HCT116 (cell line): ENCODE measurements at places on chromosomes 4 and X. TPM values are rescaled to one million over a fixed set of nuclear protein-coding genes. Genes with fewer than 3 reads are reported as not detected.

DNA sequence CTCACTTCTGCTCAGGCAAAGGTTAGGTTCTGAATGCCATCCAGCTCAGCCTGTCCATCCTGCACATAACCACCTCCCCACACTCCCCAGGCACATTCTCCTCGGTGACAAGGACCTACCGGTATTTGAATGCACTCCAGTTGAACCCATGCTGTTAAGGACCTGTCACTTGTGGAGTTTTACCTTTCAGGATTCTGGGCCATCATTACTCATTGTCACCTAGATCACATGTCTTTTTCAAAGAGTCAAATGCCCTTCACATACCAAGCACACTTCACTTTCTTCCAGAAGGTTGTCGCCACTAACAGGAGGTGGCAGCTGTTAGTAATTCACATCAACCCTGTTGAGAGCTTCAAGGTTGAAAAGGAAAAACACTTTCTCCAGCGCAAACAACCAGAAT is 218.3 kb downstream of the SOWAHB start:
- no peak for DNase-seq
- H3K36me3 ChIP-seq: no peaks in the 10 kb centered on the region
- H3K27ac ChIP-seq: no peak overlapping the region
- H3K4me3 ChIP-seq: no peak overlapping the region
- H3K4me1 ChIP-seq: no peaks in the 10 kb centered on the region

GRCh38 chr4:1194010-1194900 is 21.9 kb upstream of the SPON2 start:
- H3K4me1 ChIP-seq: peaks cover 13% of the 10 kb centered on the region
- H3K36me3 ChIP-seq: no peaks in the 10 kb centered on the region
- no peak overlapping the region for H3K27ac ChIP-seq
- no peak for DNase-seq
- no peak overlapping the region for H3K4me3 ChIP-seq

LRIT3 gene
- total RNA-seq: 0.47 TPM

DNA sequence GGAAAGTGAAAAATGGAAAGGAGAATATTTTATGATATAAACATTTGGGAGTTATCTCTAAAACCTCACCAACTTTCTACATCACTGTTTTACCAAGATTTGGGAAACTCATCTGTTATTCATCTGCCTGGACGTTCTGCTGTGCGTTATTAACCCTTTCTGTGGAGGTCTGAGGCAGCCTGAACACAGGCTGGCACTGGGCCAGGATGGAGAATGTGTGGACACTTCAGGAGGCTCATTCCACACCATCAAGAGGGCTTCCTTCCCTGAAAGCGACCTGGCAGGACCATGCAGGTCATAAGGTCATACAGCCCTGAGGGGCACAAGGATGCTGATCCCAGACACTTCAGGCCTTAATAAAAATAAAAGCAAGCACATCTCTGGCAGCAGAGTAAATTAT is 31.2 kb upstream of the TMEM184C start:
- no peaks in the 10 kb centered on the region for H3K4me1 ChIP-seq
- H3K27me3 ChIP-seq: no peaks in the 10 kb centered on the region
- H3K36me3 ChIP-seq: no peaks in the 10 kb centered on the region

FGFBP2 gene
- not detected for total RNA-seq

ANOS1 gene
- total RNA-seq: 0.12 TPM

SHROOM3 gene
- total RNA-seq: 22.5 TPM

DNA sequence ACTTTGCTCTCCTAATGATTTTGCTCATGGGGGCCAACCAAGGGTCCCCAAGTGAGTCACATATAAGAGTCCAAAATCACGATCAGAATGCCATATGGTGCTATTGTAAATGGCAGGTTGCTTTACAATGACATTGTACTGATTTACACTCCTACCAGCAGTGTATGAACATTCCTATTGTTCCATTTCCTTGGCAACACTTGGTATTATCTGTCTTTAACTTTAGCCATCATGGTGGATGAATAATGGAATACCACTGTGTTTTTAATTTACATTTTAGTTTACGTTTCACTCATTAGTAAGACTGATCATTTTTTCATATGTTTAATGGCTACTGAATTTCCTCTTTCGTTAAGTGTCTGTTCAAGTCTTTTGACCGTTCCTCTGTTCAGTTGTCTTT is 96.5 kb downstream of the NYX start:
- no peak overlapping the region for H3K27ac ChIP-seq
- no peak for DNase-seq
- no peaks in the 10 kb centered on the region for H3K27me3 ChIP-seq
